Thymus (tissue), 14 donors: ENCODE measurements at places on chromosomes 2 and 18. TPM values are rescaled to one million over a fixed set of nuclear protein-coding genes. Genes with fewer than 3 reads are reported as not detected.

Gene FRZB
- 2.5 TPM for total RNA-seq

Gene ASIC4
- 0.05 TPM for total RNA-seq

Gene TUBB8B
- 0.14 TPM for total RNA-seq

Gene TRPM8
- 0.19 TPM for total RNA-seq

Gene HMSD
- total RNA-seq = 2.7 TPM

Gene RND3
- total RNA-seq = 7.4 TPM

Gene ZFAND2B
- 57.8 TPM for total RNA-seq

Gene TMEM169
- total RNA-seq = 1.1 TPM

Gene HRH4
- total RNA-seq = 0.24 TPM

Gene PRKAG3
- total RNA-seq = not detected

Gene IL36RN
- total RNA-seq = 0.09 TPM

Gene DSEL
- total RNA-seq = 3.0 TPM

Gene BMP10
- total RNA-seq = 0.14 TPM

Gene NYAP2
- 0.05 TPM for total RNA-seq

Gene GPATCH11
- total RNA-seq = 9.0 TPM

Gene IMMT
- 71.5 TPM for total RNA-seq

Gene ZNF521
- 9.2 TPM for total RNA-seq

Gene FAM237A
- not detected for total RNA-seq

Gene MC5R
- total RNA-seq = 0.61 TPM

Gene ARHGEF4
- 2.9 TPM for total RNA-seq
